HFFc6 (cell line): ENCODE measurements at places on chromosomes 11 and 22. TPM values are rescaled to one million over a fixed set of nuclear protein-coding genes. Genes with fewer than 3 reads are reported as not detected.

Gene POU2AF2
- total RNA-seq = not detected in 3 replicates

DNA sequence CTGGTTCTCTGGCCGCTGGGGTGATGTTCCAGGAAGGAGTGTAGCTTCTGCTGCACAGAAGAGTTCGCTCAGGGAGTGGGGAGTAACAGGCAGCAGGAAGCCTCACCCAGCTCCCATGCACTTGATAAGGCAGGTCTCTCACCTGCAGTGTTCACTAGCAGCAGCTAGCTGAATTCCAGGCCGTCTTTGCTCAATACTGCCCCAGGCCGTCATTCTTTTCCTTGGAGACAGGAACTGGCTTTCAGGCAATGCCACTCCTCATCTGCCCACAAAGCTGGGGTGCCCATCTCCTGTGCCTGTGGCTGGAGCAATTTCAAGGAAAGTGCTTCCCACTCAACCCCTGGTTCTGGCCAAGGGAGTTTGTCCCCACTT, 66.1 kb downstream of the ARHGAP42 start:
- no peak overlapping the region for H3K4me3 ChIP-seq
- no peak overlapping the region for H3K27ac ChIP-seq
- H3K36me3 ChIP-seq = peaks cover 13% of the 10 kb centered on the region; the same call in 1 of the 2 replicates
- H3K27me3 ChIP-seq = no peaks in the 10 kb centered on the region; the same call in 1 of the 2 replicates

DNA sequence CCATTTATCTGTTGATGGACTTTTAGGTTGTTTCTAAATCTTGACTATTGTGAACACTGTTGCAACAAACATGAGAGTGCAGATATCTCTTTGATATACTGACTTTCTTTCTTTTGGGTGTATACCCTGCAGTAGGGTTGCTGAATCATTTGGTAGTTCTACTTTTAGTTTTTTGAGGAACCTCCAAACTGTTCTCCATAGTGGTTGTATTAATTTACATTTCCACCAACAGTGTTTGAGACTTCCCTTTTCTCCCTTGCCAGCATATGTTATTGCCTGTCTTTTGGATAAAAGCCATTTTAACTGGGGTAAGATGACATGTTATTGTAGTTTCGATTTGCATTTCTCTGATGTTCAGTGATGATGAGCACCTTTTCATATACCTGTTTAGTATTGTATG, 330.0 kb downstream of the DDX10 start:
- H3K36me3 ChIP-seq = peaks cover 25% of the 10 kb centered on the region
- H3K27ac ChIP-seq = no peak overlapping the region
- peaks cover 7% of the 10 kb centered on the region for H3K4me1 ChIP-seq
- H3K27me3 ChIP-seq = no peaks in the 10 kb centered on the region
- DNase-seq = no peak
- H3K4me3 ChIP-seq = no peak overlapping the region

Gene LYVE1
- total RNA-seq = not detected in 3 replicates

DNA sequence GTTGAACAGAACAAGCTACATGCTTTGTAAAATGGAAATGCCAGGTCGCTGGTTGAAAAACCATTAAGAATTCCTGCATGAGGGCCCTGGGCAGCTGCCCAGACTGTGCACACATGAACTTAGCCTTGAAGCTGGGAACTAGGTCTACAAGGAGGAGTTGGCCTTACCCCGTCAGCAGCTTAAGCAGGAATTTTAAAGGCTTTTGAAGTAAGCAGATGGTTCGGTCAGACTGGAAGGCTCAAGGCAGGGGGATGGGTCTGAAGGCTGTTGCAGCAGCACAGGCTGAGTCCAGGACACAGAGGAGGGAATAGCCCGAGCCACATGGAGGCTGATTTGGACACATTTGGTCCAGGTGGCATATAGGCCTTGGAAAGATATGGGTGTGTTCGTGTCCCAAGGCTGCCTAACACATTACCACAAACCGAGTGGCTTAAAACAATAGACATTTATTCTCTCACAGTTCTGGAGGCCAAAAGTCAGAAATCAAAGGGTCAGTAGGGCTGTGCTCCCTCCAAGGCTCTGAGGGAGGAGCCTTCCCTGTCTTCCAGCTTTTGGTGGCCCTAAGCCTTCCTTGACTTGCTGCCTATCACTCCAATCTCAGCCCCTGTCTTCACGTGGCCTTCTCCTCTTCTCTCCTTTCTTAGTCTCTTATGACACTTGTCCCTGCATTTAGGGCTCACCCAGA, 11.6 kb downstream of the LIF start:
- no peak overlapping the region for H3K4me3 ChIP-seq
- peaks cover 7% of the 10 kb centered on the region for H3K27me3 ChIP-seq
- H3K4me1 ChIP-seq = peaks cover 29% of the 10 kb centered on the region
- H3K36me3 ChIP-seq = no peaks in the 10 kb centered on the region
- peak overlapping the region; percentile 65 for H3K27ac ChIP-seq

Gene OR10A2
- not detected in 3 replicates for total RNA-seq

Gene PAMR1
- total RNA-seq = 158 to 209 TPM (median 172 TPM) in 3 replicates

- no peak overlapping the region for H3K27ac ChIP-seq
- DNase-seq = no peak
- no peaks in the 10 kb centered on the region; the same call in 1 of the 2 replicates for H3K27me3 ChIP-seq
- peaks cover 29% of the 10 kb centered on the region for H3K4me1 ChIP-seq
Measured at GRCh38 chr22:39284142-39284980, 35.1 kb downstream of the RPL3 start.

Gene GLB1L3
- not detected in 3 replicates for total RNA-seq

Gene SAA4
- total RNA-seq = not detected in 2 replicates

DNA sequence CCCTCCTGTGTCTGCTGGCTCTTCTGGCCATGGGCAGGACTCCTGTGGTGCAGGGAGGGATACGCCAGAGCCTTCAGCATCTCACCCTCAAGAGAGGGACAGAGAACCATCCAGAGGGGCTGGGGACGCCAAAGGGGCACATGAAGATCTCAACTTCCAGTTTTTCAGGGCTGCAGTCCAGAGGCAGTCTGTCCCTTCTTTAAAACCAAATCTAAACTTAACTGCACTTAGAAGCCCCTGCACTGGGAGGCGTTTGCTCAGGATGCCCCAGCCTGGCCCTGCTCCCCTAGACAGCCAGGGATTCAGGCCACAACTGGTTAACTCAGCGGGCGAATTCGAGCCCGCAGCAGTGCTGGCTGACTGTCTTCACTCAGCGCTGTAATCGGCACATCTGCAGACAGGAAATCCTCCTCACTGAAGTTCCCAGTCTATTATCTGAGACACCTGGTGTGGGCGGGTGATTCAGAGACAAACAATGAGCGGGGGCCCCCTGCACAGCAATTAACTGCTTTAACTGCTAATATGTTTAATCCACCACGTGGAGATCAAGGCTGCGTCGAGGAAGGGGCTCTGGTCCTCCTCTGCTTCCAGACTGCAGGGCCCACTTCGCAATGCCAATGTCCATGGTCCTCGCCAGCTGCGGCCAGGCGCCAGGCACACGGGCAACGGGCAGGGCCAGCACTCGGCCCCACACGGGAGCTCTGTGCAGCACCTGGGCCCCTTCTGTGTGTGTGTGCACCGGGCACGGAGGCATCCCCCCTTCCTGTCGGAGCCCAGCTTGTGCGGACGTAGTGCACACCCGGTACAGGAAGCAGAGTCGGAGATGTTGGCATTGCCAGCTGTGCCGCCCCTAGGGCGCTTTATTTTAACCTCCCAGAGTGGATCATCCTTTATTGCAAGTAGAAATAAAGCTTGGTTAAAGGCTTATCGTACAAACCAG, 36.9 kb upstream of the GNB1L start:
- peaks cover 8% of the 10 kb centered on the region; the same call in 1 of the 2 replicates for H3K36me3 ChIP-seq
- peaks cover 44% of the 10 kb centered on the region for H3K4me1 ChIP-seq
- peak overlapping the region; percentile 77 for H3K27ac ChIP-seq
- H3K4me3 ChIP-seq = peak overlapping the region; percentile 54

DNA sequence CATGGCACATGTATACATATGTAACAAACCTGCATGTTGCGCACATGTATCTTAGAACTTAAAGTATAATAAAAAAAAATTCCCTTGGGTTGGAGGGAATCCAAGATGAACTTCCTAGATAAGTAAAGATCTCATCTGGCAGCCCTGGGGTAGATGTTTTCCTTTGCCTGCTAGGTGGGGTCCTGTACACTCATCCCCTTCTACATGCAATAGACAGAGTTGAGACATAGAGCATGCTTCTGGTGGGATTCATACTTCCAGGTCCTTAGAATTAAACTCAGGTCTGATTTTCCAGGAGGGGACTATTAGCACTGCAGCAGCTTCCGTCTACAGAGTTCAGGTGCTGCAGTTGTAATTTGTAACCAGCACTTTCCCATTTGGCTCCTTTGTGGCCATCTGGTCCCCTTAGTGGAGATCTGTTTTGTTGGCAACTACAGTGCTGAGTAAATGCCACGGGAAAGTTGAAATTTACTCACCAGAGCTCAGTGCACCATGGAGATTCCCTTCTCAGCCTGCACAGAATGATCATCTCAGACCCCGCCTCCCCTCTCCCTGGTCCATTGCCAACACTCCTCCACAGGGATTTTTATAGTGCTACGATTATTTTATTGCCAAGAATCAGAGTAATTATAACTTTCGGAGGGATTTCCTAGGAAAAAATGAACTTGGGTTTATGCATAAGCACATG, 220.1 kb upstream of the E2F8 start:
- no peak for DNase-seq
- H3K4me1 ChIP-seq = no peaks in the 10 kb centered on the region
- peaks cover 43% of the 10 kb centered on the region for H3K27me3 ChIP-seq
- no peak overlapping the region for H3K27ac ChIP-seq

- DNase-seq = peak; percentile 86
- H3K4me3 ChIP-seq = peak overlapping the region; percentile 92
- peaks cover 4% of the 10 kb centered on the region; the same call in 1 of the 2 replicates for H3K36me3 ChIP-seq
- peaks cover 46% of the 10 kb centered on the region for H3K4me1 ChIP-seq
- H3K27me3 ChIP-seq = peaks cover 1% of the 10 kb centered on the region; the same call in 1 of the 2 replicates
Measured at GRCh38 chr11:46121724-46122477, 647 bp upstream of the PHF21A start.

Gene NPAS4
- total RNA-seq = 0.07 to 0.36 TPM in 2 of 3 replicates, not detected in the other

DNA sequence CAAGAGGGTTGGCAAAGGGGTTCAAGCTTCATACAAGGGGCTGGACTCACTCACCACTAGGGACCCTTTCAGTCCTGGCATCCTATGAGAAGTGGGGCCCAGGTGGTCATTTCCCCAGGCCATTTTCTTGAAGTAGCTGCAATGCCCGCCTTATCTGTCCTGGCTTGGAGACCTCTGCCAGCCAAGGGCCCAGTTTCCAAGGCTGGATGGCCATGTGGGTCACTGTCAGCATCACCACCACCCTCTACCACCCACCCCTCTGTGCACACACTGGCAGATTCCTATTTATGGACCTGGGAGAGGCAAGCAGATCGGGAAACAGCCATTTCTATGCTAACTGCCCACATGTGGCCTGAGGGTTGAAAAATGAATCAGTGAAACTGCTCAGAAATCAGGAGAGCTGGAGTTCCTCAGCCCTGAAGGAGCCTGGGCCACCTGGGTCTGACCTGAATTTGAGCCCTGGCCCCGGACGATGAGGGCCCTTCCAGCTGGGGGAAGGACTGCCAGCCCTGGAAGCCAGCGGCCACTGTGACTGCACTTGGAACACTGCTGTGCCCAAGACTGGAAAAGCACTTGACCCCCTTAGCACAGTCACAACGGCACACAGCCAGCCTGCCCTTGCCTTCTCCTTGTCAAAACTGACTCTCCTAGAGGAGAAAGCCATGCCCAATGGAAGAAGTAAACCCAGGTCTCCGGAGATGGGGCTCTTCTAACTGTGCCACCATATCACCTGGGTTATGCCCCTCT, 442.2 kb downstream of the BUD13 start:
- no peaks in the 10 kb centered on the region for H3K4me1 ChIP-seq
- no peak overlapping the region for H3K27ac ChIP-seq
- H3K36me3 ChIP-seq = no peaks in the 10 kb centered on the region
- H3K4me3 ChIP-seq = no peak overlapping the region
- DNase-seq = no peak

DNA sequence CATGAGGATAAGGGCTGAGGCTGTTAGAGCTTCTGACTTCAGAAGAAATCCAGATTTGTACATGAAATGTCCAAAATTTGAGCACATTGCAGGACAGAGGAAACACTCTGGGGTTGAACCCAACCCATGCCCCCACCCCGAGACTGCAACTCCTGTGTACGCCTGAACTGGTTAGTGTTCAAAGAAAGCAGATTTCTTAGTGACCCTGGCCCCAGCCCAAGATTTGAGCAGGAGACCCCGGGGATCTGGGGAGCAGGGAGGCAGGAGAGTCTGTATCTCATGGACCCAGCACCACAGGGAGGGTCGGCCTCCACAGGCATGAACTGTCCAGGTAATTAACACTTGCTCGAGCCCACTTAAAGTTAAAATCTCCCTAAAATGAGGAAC, 69.3 kb upstream of the WNT7B start:
- peak overlapping the region; percentile 79; the same call in 1 of the 2 replicates for H3K4me3 ChIP-seq
- H3K27ac ChIP-seq = no peak overlapping the region
- DNase-seq = no peak
- no peaks in the 10 kb centered on the region; the same call in 1 of the 2 replicates for H3K27me3 ChIP-seq
- H3K4me1 ChIP-seq = peaks cover 31% of the 10 kb centered on the region

DNA sequence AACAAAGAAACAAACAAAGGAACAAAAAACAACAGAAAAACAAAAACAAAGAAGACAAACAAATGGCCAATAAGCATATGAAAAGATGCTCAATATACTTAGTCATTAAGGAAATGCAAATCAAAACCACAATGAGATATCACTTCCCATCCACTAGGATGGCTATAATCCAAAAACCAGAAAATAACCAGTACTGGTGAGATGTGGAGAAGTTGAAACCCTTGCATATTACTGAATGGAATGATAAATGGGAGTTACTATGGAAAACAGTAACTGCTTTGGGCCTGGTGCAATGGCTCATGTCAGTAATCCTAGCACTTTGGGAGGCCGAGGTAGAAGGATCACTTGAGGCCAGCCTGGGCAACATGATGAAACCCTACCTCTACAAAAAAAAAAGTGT, 44.9 kb upstream of the RBFOX2 start:
- no peaks in the 10 kb centered on the region; the same call in 1 of the 2 replicates for H3K27me3 ChIP-seq
- no peaks in the 10 kb centered on the region for H3K36me3 ChIP-seq
- DNase-seq = peak; percentile 48
- H3K27ac ChIP-seq = no peak overlapping the region
- peaks cover 27% of the 10 kb centered on the region for H3K4me1 ChIP-seq

DNA sequence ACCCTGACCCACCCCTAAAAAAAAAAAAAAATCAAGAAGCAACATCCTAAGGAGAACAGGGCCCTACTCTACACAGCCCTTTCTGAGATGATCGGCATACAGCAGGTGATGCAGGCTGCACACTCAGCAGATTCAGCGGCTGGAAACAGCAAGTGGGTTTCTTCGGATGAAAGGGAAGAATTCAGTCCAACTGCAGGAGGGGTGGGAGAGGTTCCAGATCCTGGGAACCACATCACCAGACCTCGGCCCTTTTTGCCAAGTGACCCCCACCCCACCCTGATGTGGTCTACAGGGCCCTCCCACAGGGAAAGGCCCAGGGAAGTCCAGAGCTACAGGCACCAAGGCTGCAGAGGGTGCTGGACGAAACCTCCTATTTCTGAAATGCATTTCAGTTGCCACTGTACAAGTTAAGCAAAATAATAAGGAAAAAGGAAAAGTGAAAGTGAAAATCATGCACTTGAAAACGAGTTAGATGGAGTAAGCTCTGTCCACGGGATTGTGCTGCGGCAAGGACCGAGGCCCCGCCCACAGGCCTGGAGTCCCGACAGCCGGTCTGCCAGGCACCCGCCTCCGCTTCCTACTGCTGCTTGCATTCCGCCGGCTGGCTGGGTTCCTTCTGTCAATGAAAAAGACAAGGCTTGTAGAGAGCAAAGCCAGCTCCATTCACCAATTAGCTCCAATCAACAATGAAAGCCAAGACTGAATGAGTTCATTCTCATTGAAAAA, 16.0 kb upstream of the PHLDA2 start:
- H3K27me3 ChIP-seq = no peaks in the 10 kb centered on the region; the same call in 1 of the 2 replicates
- H3K27ac ChIP-seq = peak overlapping the region; percentile 55
- H3K4me3 ChIP-seq = peak overlapping the region; percentile 77
- peak; percentile 83 for DNase-seq
- H3K36me3 ChIP-seq = peaks cover 20% of the 10 kb centered on the region
- peaks cover 39% of the 10 kb centered on the region for H3K4me1 ChIP-seq
